ENCODE measurements at places on chromosomes 5 and 9.

GRCh38 chr5:169989365-169989764, 9.1 kb upstream of the INSYN2B start:
- no peak for DNase-seq

- no peak for DNase-seq
These were observed 62.7 kb upstream of the RXRA start for GRCh38 chr9:134263596-134263995.

DNA sequence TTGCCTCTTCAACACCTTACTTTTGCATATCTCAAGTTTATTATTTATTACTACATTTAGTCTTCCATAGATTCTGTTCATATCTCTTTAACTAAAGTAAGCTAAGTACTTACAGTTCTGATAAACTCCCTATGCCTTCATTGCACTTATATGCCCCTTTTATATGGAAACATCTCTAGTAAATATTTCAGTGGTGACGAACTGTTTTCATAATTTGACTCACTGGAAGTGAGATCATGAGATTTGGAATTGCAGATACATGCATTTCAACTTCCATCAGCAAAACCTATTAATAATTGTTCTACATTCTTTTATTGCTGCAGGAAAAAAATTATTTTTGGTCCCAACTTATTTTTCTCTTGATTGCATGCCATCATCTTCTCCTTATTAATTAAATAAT, 263.5 kb downstream of the CD180 start:
- DNase-seq = no peak

GRCh38 chr5:58156361-58156760, 303.5 kb downstream of the PLK2 start:
- no peak for DNase-seq

DNA sequence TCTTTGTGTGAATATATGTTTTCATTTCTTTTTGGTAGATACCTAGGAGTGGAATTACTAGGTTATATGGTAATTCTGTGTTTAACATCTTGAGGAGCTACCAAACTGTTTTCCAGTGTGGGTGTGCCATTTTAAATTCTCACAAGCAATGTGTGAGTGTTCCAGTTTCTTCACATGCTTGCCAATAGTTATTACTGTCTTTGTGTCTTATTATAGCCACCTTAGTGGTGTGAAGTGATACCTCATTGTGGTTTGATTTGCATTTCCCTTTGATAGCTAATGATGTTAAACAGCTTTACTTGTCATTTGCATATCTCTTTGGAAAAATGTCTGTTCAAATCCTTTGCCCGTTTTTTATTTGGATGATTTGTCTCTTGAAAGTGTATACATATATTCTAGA, 513.0 kb downstream of the TMEM38B start:
- no peak for DNase-seq

- no peak for DNase-seq
These were observed 227.2 kb downstream of the PDZD2 start for GRCh38 chr5:31866166-31866565.

GRCh38 chr9:10875752-10876151, 262.9 kb upstream of the PTPRD start:
- DNase-seq = no peak

GRCh38 chr5:56705217-56705616, 110.1 kb upstream of the MAP3K1 start:
- DNase-seq = no peak

DNA sequence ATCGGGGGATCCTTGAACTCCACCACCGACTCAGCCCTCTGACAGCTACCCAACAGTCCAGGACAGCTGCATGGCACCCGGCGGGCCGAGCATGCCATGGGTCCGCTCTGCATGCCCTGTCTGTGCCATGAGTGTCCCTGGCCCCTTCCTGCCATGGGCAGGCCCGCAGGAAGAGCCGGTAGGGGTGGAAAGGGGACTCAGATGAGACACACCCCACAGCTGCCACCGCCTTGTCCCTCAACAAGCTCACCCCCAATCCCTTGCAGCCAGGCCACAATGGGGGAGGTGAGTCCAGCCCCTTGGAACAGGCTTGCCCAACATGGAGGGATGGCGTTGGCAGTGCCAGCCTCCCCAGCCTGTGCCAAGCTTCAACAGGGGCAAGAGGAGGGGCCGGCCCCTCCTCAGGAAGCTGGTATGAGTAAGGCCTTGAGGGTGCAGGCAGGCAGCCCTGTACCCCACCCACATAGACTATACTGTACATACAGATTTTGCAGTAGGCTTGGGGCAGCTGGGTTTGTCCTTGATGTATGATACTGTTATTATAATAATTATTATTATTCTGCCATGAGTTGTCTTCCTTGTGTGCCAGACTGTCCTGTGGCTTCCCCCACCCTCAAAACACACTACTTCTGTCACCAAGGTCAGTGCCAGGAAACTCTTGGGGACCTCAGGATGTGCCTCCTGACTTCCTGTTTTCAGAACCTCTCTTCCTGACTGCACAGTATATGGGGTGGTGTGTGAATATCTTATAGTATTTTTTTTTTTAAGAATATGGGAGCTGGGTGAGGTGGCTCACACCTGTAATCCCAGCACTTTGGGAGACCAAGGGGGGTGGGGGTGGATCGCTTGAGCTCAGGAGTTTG, 12.0 kb upstream of the SLC34A1 start:
- DNase-seq = no peak

Data from C1 segment of cervical spinal cord (tissue), 14 donors.